ENCODE measurements at places on chromosomes 4 and X. TPM values are rescaled to one million over a fixed set of nuclear protein-coding genes. Genes with fewer than 3 reads are reported as not detected.

DNA sequence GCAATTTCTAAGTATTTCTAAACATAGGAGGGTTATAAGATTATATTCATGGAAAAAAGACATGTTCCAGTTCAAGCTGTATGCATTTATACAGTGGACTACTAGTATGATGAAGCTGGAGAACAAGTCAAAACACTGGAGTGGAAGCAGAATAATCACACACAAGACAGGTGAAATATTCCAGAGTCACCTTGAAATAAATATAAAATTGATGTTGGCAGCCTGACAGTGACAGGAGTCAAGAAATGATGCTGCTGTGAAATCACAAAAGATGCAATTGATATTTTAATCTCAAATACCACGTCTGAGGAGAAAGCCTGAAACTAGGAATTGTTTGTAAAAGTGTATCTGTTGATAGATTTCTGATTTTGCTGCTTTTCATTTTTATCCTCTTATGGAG lies 667.3 kb downstream of the IL1RAPL1 start:
- no peak for DNase-seq

DNA sequence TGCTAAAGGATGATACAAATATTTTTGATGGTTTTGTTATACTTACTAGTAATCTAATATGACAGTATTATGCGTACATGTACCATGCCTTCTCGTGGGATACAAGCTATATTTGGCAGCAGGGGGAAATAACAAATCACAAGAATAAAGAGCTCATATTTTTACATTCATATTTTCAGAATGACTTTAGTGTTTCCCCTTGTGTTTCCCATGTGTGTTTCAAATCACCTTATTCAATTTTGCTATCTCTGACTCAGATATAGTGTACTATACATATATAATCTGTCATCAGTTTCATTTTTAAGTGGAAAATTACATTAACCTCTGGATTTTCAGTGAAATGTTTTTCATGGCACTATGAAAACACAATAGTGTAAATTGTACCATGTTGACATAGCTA lies 146.8 kb downstream of the RPA4 start:
- DNase-seq: no peak

- DNase-seq: no peak
Observed at GRCh38 chr4:82352825-82353366, 20.9 kb downstream of the HNRNPD start.

TRAPPC2 gene
- total RNA-seq: 9.1 TPM

SPACA5 gene
- not detected for total RNA-seq

ANXA10 gene
- not detected for total RNA-seq

AFP gene
- total RNA-seq: not detected

ZNF185 gene
- total RNA-seq: 7.0 TPM

SYTL5 gene
- total RNA-seq: not detected

Measured in omental fat pad (tissue), 4 donors.